ENCODE measurements at places on chromosomes 3 and 15.
A peak's percentile ranks its signal among the peaks of the same experiment; 100 is the strongest.

GRCh38 chr3:106728315-106729098 is 648.7 kb upstream of the CCDC54 start:
- no peak for DNase-seq

- no peak for DNase-seq
Measured at GRCh38 chr3:30628205-30628900, 22.0 kb downstream of the TGFBR2 start.

- DNase-seq = no peak
Measured at GRCh38 chr3:52121813-52122212, 32.4 kb downstream of the POC1A start.

DNA sequence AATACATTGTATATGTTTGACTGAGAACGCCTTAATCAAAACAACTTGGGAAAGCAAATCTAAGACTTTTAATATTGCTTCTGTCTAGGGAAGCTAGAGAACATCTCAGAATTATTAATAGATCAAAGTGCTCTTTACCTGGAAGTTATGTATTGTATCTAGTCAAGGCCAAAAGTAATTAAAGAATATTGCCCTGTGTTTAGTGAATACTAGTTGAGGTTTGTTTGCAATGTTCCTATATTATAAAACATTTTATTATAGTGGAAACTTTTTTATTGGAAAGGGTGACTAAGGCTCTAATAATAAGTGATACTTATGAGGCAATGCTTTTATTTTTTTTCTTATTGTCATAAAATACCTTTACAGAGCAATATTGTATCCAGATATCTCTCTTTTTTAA is 118.2 kb downstream of the CADM2 start:
- DNase-seq = no peak

- no peak for DNase-seq
Measured at GRCh38 chr3:195715583-195716266, 5.1 kb upstream of the MUC20 start.

DNA sequence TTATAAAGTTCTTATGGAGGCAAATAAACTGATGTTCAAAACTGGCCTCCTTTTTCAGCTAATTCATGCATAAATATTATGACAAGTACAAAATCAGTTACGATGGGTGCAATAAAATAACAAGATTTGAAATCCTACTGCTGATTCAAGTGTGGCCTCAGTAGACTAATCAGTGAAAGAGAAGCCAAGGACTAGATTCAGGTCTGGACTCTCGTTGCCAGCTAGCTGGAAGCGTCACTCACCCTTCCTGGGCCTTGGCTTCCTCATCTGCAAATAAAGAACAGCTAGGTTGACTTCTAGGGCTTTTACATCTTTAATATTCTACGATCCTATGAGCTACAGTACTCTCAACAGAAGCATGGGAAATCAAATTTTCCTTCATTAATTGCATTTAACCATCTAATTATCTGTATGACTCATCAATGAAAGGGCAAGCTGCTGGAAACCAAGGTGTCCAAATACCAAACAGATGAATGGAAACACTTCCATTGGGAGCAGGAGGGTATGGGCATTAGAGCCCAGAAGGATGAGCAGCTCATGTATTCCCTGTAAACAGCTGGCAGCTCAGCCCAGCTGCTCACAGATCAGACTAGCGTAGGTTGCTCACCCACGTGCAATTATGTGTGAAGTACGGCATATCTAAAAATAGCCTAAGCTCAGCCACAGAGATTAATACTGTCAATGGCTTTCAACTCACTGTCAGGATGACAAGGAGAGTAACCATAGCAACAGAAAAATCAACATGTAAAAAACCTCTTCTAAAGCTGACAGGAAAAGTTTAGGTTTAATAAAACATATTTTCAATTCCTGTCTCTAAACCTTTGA is 294.8 kb downstream of the PLCL2 start:
- no peak for DNase-seq

DNA sequence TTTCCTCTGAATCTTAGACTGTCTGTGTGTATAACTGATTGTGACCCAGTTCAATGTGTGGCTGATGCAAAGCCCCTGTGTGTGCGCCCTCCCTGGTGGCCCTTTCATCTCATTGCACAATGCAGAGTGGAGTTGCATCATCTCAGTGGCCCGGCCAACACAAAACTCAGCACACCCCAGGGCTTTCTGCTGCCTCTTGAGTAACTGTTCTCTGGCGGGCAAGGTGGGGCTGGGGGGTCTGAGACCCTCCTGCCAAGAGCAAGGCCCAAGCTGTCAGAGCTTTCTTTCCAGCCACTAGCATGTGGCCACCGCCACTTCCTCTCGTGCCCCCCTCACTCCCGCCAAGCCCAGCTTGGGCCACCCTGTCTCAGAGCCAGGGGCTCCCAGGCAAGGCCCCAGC is 80.7 kb upstream of the ALDH1L1 start:
- peak; percentile 31 for DNase-seq

DNA sequence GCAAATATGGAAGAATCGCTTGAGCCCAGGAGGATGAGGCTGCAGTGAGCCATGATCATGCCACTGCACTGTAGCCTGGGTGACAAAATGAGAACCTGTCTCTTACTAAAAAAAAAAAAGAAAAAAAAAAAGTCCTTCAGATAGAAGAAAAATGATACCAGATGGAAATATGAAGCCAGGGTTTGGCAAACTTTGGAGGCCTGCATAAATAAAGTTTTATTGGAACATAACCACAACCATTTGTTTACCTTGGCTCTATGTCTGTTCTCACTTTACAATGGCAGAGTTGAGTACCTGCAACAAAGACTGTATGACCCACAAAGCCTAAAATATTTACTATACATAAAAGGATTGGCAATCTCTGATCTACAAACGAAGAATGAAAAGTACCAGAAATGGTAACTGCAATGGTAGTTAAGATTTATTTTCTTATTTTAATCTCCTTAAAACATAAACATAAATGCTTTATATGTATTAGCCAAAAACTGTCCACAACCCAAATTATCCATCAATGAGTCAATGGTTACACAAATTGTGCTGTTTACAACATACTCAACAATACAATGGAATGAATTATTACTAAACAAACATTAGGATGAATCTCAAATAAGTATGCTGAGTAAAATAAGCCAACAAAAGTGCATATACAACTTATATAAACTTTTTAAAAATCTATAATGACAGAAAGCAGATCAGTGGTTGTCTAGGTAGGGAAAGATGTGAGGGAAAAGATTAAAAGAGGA is 41.8 kb downstream of the GOLGB1 start:
- no peak for DNase-seq

GRCh38 chr3:136249091-136249490 is 1.0 kb upstream of the PCCB start:
- DNase-seq = no peak

GRCh38 chr15:38217788-38218609 is 34.6 kb upstream of the SPRED1 start:
- DNase-seq = peak; percentile 14

- peak; percentile 3 for DNase-seq
Measured at GRCh38 chr15:60074181-60074885, 70.2 kb downstream of the FOXB1 start.

DNA sequence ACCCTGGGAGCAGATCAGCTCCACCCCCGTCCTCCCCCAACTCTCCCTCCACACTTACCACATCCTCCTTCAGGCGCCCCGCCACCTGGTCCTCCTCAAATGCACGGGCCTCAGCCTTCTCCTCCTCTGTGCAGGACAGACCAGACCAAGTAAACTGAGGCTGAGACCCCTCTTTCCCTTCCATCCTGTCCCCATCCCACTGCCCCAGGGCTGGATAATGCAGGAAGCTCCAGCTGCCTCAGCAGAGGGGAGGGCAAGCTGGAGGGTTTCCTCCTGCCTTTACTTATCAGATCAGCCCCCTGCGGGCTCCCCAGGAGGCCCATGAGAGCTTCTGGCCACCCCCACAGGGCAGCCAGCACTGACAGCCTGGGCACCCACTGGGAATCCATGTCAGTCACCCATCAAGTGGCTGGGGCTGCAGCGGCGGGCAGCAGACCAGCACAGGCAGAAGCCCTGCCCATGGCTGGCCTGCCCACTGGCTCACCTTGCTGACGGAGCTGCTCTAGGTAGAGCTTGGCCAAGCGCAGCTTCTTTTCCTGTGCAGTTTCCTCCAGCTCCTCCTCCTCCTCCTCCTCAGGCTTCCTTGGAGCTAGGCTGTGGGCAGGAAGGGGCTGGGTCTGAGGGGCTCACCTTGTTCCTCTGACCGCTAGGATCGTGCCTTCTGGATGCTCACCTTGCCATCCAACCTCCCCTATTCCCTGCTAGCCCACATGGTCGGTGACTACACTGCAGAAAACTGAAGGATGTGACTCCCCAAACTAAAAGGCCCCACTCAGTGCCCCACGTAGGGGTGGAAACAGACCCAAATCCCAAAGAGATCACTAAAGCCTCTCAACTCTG is 3.9 kb downstream of the RRP9 start:
- no peak for DNase-seq
